Uterus (tissue), 4 donors: ENCODE measurements at places on chromosomes 11 and 22.

DNA sequence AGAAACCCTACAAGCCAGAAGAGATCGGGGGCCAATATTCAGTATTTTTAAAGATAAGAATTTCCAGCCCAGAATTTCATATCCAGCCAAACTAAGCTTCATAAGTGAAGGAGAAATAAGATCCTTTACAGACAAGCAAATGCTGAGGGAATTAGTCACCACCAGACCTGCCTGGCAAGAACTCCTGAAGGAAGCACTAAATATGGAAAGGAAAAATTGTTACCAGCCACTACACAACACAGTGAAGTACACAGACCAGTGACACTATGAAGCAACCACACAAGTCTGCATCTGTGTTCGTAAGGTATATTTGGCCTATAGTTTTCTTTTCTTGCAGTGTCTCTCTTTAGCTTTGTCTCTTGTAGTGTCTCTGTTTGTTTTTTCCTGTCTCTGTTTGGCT lies 29.0 kb downstream of the TMEM225 start:
- no peak for DNase-seq

- DNase-seq: no peak
Observed at GRCh38 chr22:23216461-23217170, 36.3 kb downstream of the BCR start.

- DNase-seq: no peak
Observed at GRCh38 chr11:77278595-77279506, 22.6 kb downstream of the GDPD4 start.

GRCh38 chr11:128893578-128894285 lies 2.6 kb downstream of the KCNJ5 start:
- DNase-seq: no peak

DNA sequence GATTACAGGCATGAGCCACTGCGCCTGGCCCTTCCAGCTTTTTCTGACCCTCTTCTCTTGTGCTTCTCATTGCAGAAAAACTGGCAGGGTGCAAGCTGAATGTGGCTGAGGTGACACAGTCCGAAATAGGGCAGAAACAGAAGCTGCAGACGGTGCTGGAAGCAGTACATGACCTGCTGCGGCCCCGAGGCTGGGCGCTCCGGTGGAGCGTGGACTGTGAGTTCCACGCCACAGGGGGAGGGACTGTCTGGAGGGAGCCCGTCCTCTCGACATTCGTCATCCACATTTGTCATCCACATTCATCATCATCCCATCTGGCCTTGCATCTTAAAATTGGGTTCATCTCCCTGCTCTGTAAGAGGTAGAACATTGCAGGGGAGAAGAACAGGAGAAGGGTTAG lies 49.3 kb upstream of the PARVG start:
- DNase-seq: no peak

- DNase-seq: no peak
Observed at GRCh38 chr11:116164843-116165242, 607.9 kb downstream of the BUD13 start.

- DNase-seq: no peak
Observed at GRCh38 chr11:69508974-69509373, 27.5 kb downstream of the LINC01488 start.

GRCh38 chr22:50641696-50642607 lies 14.0 kb upstream of the ARSA start:
- DNase-seq: peak; percentile 32

GRCh38 chr11:16799890-16800289 lies 61.4 kb downstream of the C11orf58 start:
- DNase-seq: no peak

DNA sequence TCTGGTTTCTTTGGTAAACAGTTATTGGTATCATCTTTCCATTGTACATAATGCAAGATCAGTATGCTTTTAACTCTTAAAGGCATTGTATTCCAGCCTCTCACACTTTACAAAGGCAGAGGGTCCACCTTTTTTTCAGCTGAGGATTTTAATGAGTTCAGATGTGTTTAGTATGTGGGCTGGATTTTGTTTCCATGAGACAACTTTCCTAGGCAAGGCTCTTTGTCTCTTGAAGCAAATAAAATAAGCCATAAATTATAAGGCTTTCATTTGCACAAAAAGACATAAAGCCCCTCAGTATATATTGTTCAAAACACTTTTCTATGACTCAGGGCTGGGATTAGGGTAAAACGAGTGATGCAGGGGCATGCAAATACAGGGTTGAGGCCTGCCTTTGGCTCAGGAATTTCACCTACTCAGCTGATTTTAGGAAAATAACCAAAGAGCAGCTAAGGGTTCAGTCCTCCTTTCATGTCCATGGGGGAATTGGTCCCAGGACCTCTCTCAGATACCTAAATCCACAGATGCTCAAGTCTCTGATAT lies 7.6 kb downstream of the MMP20 start:
- no peak for DNase-seq
